ENCODE measurements at places on chromosomes 5 and 9. TPM values are rescaled to one million over a fixed set of nuclear protein-coding genes. Genes with fewer than 3 reads are reported as not detected.
A peak's percentile ranks its signal among the peaks of the same experiment; 100 is the strongest.

SHB gene
- total RNA-seq = 19.0 TPM

LEAP2 gene
- 0.71 TPM for total RNA-seq

- no peak for DNase-seq
Observed at GRCh38 chr9:21961569-21961968, 32.6 kb downstream of the CDKN2A start.

IL9 gene
- not detected for total RNA-seq

- no peak for DNase-seq
Observed at GRCh38 chr5:178587763-178588611, 2.2 kb downstream of the COL23A1 start.

GRCh38 chr9:113941056-113941455, 64.9 kb downstream of the ZNF618 start:
- no peak for DNase-seq

NNT gene
- total RNA-seq = 34.0 TPM

DNA sequence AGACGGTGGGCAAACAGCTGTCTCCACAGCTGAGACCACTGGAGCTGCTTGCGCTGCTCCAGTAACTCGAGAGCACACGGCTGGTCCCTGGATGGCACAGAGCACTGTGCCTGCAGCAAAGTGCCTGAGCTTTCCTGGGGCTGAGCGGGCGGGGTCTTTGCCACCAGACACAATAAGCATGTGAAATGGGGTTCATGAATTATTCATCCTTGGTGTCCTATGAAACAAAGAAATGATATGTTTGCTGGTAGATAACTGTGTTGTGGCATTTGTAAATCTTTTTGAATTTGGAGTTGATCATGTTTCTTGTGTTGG, 151.7 kb upstream of the MPDZ start:
- DNase-seq = no peak

GRCh38 chr9:123589361-123590239, 233.6 kb downstream of the CRB2 start:
- DNase-seq = no peak

DNA sequence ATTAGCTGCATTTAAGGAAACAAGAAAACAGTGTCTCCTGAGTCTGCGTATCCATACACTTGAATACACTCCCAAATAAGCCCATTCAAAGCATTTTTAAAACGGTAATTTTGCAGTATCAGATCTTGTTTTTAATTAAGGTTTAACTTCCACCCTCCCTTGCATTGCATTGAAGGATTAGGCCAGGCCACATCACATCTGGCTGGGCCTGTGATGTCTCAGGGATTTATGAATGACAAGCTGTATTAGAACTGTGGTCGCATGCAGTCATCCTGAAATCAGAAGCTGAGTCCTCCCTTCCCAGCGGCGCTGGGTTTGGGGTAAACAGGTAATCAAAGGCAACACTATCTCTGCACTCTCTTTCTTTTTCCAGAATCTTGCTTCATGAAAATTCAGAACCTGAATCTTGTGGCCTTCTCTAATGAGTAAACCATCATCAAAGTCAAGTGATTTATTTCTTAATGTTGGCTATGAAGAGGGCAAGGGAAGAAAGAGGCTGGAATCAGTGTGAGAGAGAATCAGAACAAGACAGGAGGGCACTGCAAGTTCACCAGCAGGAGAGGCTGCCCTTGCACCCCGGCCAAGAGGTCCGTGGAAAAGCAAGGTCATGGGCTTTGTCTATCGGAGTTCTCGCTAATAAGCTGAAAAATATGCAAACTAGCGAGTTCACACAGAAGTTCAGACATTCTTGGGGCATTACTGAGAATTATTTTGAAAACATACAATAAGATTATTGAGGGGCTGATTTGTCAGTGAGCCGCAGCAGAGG, 80.0 kb upstream of the ZSWIM6 start:
- DNase-seq = no peak

- no peak for DNase-seq
Observed at GRCh38 chr5:176692839-176693476, 45.7 kb downstream of the TSPAN17 start.

DNA sequence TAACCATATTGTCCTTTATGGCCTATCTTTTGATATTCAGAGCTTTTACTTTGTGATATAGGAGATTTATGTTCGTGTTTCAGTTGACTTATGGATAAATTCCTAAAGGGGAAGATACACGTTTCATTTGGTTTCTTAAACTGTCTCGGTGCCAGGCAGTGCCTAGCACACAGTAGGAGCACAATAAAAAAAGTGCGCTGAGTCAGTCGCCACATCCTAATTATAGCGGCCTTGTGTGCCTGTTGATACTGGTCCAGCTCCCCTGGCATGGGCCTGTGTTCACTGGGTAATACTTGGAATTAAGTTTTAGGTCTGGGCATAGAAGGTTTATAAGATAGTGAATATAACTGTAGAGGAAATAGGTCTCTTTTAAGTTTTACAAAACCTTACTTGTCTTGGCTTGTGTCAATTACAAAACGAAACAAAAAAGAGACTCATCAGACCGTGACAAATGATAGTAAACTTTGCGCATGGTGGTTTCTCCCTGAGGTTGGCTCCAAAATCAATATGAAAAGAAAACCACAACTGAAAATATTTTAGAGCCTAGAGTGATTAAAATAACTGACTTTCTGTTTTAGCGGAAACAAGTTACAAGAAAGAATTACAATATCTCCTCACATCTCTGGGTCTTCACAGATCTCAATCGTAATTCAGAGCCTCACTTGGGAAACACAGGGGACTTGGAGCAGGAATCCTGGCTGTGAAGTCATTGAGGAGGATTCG, 84.8 kb downstream of the MVB12B start:
- DNase-seq = no peak

DNA sequence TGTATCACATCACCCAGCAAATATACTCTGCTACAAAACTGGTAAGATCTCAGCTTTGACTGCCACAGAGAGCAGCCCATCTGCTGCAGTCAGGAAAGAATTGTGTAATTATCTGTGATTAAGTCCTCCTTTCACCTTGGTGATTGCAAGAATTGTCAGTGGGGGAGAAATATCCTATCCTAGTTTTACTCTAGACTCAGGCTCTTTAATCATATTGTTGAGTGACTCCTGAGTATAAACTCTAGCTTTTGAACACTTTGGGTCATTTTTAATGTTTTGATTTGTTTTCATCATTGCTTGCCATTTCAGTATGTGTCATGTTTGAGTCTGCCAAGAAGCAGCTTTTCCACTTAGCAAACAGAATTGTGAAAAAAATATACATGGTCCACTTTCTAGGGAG, 32.1 kb downstream of the VCAN start:
- no peak for DNase-seq

SCGB3A2 gene
- total RNA-seq = not detected

BAAT gene
- 0.04 TPM for total RNA-seq

- no peak for DNase-seq
Observed at GRCh38 chr9:78663369-78663768, 366.4 kb downstream of the PSAT1 start.

GRCh38 chr5:82156874-82157273, 121.3 kb downstream of the RPS23 start:
- DNase-seq = no peak

CDC20B gene
- total RNA-seq = not detected

DNA sequence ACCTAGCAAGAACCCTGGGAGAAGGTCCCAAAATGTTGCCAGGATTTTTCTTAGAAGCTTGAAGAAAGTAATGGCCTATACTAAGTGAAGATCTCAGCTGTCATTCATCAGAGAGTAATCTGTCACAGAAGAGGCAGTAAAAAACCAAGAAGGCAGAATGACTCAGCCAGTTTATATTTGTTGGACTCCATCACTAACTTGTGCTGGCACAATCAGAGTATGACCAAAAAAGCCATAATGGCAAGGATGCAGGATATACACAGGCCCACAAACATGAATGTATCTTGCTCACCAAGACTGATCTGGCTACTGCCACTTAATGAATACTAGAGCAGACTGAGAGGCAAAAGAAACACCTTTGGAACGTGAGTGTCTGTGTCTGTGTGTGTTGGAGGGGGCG, 104.0 kb upstream of the POU5F2 start:
- peak; percentile 4 for DNase-seq

GRCh38 chr9:71602652-71603051, 165.7 kb downstream of the CEMIP2 start:
- no peak for DNase-seq

DNA sequence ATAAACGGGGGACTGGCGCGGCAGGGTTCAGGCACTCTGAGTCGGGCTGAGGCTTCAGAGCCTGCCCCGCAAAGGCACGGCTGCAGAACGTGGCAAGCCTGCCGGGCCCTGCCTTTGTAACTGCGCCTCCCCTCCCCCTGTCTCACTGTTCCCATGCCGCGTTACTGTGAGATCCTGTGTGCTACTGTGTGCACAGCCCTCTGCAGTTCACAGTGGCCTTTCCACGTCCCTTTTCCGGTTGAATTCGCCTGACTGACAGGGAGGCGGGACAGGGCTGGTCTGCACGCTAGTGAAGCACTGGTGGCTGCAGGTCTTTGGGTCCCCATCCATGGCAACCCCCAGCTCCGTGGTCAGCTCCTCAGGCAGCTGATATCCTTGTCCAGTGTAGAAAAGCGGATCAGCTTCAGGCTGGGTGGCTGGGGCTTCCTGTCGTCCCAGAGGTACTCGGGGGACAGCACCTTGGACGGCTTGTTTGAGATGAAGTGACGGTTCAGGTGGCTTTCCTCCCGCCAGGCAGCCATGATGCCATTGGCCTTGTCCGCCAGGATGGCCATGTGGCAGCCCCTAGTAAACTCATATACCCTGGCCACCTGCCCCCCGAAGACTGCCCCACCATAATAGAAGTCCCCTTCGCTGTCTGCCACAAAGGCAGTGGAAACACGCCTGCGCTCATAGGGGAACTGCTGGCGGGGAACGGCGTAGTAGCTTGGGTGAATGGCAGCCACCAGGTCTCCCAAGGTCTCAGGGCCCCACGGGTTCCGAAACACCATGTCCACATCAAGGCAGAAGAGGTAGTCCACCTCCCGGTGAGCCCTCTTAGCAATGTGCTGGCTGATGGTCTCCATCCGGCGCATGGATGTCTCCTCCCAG, 10.3 kb downstream of the GBGT1 start:
- DNase-seq = no peak

GRCh38 chr9:19441730-19442129, 32.9 kb downstream of the ACER2 start:
- no peak for DNase-seq

ENHO gene
- not detected for total RNA-seq

MARCOL gene
- not detected for total RNA-seq

MYMK gene
- not detected for total RNA-seq

DNA sequence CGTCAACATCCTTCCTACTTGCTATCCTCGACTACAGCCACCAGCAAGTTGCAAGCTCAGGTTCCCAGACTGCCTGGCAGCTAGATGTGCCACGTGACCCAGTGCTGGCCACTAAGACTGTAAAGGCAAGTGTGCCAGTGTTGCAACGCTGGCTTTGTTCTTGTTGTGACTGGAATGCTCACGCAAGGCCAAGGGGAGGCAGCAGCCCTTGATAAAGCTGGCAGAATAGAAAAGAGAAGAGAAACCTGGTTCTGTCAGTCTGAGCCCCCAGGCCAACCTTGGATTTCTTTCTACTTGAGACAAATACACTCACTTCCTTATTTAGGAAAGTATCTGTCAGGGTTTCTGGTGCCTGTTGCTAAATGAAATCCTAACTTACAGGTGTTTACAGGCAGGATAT, 113.0 kb downstream of the KLHL3 start:
- DNase-seq = no peak

GRCh38 chr9:102362470-102363132, 624.2 kb upstream of the GRIN3A start:
- no peak for DNase-seq

S100Z gene
- total RNA-seq = not detected

PTGER4 gene
- total RNA-seq = 7.3 TPM

GRCh38 chr9:113654605-113655428, 191.3 kb downstream of the RGS3 start:
- DNase-seq = no peak

GRCh38 chr5:174098694-174099093, 53.2 kb downstream of the NSG2 start:
- DNase-seq = no peak

DNA sequence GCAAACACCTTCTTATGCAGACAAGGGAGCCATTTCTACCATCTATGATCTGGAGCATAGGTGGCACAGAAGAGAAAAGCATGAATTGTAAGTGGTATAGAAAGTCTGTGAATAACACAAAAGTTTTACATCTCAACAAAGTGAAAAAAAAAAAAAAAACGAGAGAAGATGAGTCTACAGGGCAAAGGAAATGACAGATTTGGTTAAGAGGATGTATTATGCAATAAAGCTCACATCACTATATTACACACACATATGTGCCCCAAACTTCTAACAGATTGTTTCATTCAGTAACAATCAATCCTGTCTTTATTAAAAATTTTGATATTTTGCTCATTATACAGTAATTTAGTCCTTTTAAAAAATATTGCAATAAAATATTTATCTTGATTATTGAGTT, 49.8 kb downstream of the CERT1 start:
- peak; percentile 33 for DNase-seq

DNA sequence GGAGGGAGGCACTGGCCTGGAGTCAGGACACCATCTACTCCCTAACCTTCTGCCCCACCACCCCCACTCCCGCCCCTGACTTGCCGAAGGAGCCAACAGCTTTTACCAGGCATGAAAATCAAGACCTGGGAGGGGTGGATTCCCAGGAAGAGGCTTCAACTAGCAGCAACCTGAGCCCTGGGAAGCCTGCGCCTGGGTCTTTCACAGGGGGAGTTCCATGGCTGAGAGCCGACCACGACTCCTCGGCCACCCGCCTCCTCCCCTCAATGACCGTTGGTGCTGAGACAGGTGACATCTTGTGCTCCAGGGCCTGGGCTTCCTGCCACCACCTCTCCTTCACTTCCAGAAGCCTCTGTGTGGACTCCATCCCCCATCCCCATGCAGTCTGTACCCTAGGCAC, 37.1 kb downstream of the BARX1 start:
- no peak for DNase-seq

TMEM215 gene
- not detected for total RNA-seq

MOB3B gene
- 35.0 TPM for total RNA-seq

DNA sequence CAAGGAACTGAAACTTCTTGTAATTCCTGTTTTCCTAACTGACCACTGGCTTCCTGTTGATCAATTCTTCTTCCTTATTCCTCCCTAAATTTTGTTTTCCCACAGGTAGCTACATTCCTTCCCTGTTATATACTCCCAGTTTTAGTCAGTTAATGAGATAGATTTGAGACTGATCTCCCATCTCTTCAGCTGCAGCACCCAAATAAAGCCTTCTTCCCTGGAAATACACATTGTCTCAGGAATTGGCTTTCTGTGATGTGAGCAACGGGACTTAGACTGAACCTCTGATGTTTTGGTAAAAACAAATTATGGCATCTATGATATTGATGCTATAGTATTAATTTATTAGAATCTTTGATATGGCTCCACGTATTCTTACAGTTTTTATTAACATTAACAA, 617.3 kb upstream of the ST8SIA4 start:
- no peak for DNase-seq

- no peak for DNase-seq
Observed at GRCh38 chr5:154369682-154370081, 76.1 kb upstream of the SAP30L start.

- no peak for DNase-seq
Observed at GRCh38 chr5:20985754-20986153, 997.8 kb upstream of the CDH18 start.

- no peak for DNase-seq
Observed at GRCh38 chr5:150561192-150561512, 53.2 kb downstream of the NDST1 start.

- DNase-seq = no peak
Observed at GRCh38 chr5:114148253-114148652, 213.6 kb upstream of the KCNN2 start.

CACNA1B gene
- total RNA-seq = 0.03 TPM
